ENCODE measurements at places on chromosomes 5 and 9. TPM values are rescaled to one million over a fixed set of nuclear protein-coding genes. Genes with fewer than 3 reads are reported as not detected.

GRCh38 chr9:36499174-36499890 is 73.4 kb upstream of the MELK start:
- H3K36me3 ChIP-seq, result peaks cover 3% of the 10 kb centered on the region
- no peak overlapping the region for H3K27ac ChIP-seq
- H3K27me3 ChIP-seq, result no peaks in the 10 kb centered on the region
- DNase-seq, result no peak
- peaks cover 36% of the 10 kb centered on the region for H3K4me1 ChIP-seq

DNA sequence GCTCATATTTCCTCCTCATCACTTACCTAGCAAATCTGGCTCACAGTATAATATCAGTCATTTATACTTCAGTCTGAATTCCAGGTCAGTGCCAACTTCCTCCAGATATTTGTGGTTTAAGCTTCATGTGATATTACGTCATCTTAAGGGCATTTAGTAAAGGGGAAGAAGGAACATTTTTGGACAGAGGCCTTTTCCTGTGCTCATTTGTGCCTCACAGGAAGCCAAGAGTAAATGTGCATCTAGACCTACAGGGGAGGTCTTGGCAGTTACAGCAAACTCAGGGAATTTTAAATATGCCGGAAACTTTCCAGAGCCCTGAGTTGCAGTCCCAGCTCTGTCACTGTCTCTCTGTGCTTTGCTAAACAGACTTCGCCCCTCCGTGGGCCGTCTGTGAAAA is 12.3 kb upstream of the KCNIP1 start:
- peaks cover 12% of the 10 kb centered on the region for H3K27me3 ChIP-seq
- no peaks in the 10 kb centered on the region for H3K36me3 ChIP-seq
- no peak overlapping the region for H3K27ac ChIP-seq
- H3K4me1 ChIP-seq, result no peaks in the 10 kb centered on the region

WWC1 gene
- not detected for total RNA-seq

CACFD1 gene
- 1.3 TPM for total RNA-seq

NDUFS6 gene
- total RNA-seq, result 36.7 TPM

SPAG8 gene
- total RNA-seq, result 1.3 TPM

DNA sequence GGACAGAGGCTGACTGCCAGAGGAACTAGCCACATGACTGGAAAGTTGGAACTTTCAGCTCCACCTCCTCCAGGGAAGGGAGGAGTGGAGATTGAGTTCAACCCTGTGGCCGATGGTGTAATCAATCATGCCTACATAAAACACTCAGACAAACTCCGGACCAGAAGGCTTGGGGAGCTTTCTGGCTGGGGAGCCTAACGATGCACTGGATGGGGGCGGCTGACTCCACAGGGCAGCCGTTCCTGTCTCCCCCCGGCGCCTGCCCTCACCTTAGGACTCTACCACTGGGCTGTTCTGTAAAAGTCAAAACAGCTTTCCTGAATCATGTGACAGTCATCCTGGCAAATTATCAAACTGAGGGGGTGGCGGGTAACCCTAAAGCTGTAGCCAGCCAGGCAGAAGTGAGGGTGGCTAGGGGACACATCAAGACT is 58.0 kb downstream of the GOLM1 start:
- no peaks in the 10 kb centered on the region for H3K36me3 ChIP-seq
- no peak overlapping the region for H3K4me3 ChIP-seq
- H3K4me1 ChIP-seq, result no peaks in the 10 kb centered on the region

DNA sequence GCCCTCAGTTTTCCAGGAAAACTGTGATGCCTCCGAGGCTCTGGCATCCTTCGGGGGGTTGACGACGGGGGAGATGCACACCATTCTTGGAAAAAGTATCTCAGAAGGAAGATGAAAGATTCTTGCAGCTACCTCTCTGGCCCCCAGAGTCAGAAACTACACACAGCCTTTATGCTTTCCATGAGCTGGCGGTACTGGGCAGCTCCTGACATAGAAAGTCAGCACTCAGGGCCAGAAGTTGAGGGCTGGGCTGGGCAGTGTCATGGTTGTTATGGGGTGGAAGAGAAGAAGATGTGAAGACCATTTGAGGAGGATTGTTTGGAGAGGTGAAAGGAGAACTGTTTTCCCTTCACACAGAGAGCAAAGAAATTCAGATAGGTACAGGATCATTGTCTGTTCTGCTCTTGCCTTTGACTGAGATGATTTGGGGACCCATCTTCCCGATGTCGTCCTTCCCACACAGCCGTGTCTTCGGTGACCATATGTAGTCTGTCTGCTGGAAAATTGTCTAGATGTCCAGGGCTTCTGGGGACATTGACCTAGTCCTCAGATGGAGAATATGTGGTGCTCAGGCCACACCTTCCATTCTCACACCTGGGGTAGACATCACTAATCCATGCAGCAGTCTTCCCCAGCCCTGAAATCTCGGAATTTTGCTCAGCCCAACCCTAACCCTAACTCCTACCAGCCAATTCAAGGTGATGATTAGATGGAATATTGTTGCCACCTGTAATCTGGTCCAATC is 237.1 kb downstream of the CACNA1B start:
- H3K4me3 ChIP-seq, result no peak overlapping the region
- H3K27me3 ChIP-seq, result no peaks in the 10 kb centered on the region
- no peaks in the 10 kb centered on the region for H3K36me3 ChIP-seq
- DNase-seq, result no peak

DNA sequence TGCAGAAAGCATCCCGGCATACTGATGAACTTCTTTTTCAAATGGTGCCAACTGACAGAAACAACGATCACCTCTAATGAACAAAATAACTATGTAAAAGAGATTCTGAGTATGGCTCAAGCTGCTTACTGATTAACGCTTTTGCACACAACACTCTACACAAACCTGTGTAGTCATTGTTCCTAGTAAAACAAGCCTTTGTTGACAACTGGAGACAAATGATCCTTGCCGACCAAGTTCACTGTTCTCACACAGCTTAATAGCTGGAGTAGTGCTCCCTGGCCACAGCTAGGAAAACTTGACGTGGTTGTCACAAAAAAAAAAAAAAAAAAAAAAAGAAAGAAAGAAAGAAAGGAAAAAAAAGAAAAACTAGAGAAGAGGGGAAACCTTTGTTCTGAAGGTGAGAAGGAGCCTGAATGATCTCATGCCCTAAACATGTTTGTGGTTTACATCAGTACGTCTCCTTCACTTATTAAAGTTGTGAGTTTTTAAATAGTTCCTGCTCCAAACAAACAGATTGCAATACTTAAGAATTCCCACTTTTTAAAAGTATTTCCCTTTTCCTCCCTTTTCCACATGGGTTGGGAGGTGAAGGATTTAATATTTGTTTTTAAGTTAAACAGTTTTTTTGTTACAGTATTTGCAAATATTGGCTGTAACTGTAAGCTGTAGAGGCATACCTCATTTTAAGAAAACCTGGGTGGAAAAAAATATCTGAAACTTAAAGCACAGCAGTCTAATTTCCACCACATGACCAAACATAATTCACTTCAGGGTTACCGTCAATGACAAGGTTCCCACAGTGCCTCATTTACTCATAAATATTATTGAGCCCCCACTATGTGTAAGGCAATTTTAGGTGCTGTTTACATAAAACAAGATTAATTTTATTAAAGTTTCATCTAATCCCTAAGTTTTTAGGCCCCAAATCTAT is 63.7 kb downstream of the GLIS3 start:
- no peaks in the 10 kb centered on the region for H3K36me3 ChIP-seq
- no peak overlapping the region for H3K4me3 ChIP-seq
- H3K4me1 ChIP-seq, result peaks cover 12% of the 10 kb centered on the region
- DNase-seq, result no peak
- H3K27ac ChIP-seq, result no peak overlapping the region
- H3K27me3 ChIP-seq, result no peaks in the 10 kb centered on the region

GRCh38 chr9:9061627-9062026 is 1262.0 kb upstream of the DMAC1 start:
- H3K27me3 ChIP-seq, result no peaks in the 10 kb centered on the region
- no peak overlapping the region for H3K27ac ChIP-seq
- no peak for DNase-seq
- H3K4me3 ChIP-seq, result no peak overlapping the region
- H3K4me1 ChIP-seq, result no peaks in the 10 kb centered on the region

TAF11L10 gene
- total RNA-seq, result not detected

TCERG1 gene
- total RNA-seq, result 86.5 TPM

ACER2 gene
- 1.7 TPM for total RNA-seq

GRCh38 chr5:14040542-14040941 is 96.1 kb upstream of the DNAH5 start:
- no peak overlapping the region for H3K27ac ChIP-seq
- no peak for DNase-seq
- H3K4me3 ChIP-seq, result no peak overlapping the region
- H3K4me1 ChIP-seq, result no peaks in the 10 kb centered on the region
- peaks cover 4% of the 10 kb centered on the region for H3K27me3 ChIP-seq

DNA sequence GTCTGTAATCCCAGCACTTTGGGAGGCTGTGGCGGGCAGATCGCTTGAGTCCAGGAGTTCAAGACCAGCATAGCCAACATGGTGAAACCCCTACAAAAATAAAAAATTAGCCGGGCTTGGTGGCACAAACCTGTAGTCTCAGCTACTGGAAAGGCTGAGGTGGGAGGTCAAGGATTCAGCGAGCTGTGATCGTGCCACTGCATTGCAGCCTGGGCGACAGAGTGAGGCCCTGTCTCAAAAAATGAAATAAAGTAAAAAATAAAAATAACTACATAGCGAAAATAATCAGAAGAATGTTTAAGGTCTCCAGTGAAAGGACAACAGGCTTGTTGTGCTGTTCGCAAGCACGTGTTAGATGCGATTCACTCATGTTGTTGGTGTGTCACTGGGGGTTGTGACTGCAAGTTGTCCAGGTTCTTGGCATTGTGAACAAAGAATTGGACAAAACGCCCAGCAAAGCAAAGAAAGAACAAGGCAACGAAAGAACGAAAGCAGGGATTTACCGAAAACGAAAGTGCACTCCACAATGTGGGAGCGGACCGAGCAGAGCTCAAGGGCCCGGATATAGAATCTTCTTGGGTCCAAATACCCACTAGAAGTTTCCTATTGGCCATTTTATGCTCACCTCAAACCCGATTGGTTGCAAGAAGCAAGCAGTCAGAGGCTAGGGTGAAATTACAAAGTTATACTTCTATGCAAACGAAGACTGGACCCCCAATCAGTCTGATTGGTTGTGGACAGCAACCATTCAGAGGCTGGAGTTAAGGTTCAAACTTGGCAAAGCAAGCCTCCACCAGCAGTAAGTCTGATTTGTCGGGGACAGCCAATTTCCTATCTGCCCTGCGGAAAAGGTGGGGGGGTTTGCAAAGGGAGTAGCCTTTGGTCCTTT is 844 bp upstream of the MCCC2 start:
- H3K27me3 ChIP-seq, result no peaks in the 10 kb centered on the region
- peaks cover 19% of the 10 kb centered on the region for H3K36me3 ChIP-seq
- H3K4me1 ChIP-seq, result peaks cover 37% of the 10 kb centered on the region
- peak; percentile 30 for DNase-seq
- peak overlapping the region; percentile 94 for H3K4me3 ChIP-seq

- H3K36me3 ChIP-seq, result peaks cover 15% of the 10 kb centered on the region
- H3K4me3 ChIP-seq, result no peak overlapping the region
- H3K27ac ChIP-seq, result no peak overlapping the region
- H3K4me1 ChIP-seq, result peaks cover 25% of the 10 kb centered on the region
Observed at GRCh38 chr9:130073373-130073772, 19.7 kb downstream of the GPR107 start.

- H3K27ac ChIP-seq, result no peak overlapping the region
- no peak for DNase-seq
- H3K36me3 ChIP-seq, result no peaks in the 10 kb centered on the region
- H3K27me3 ChIP-seq, result peaks cover 4% of the 10 kb centered on the region
- no peaks in the 10 kb centered on the region for H3K4me1 ChIP-seq
Observed at GRCh38 chr9:27414220-27414761, 109.8 kb upstream of the IFNK start.

DNA sequence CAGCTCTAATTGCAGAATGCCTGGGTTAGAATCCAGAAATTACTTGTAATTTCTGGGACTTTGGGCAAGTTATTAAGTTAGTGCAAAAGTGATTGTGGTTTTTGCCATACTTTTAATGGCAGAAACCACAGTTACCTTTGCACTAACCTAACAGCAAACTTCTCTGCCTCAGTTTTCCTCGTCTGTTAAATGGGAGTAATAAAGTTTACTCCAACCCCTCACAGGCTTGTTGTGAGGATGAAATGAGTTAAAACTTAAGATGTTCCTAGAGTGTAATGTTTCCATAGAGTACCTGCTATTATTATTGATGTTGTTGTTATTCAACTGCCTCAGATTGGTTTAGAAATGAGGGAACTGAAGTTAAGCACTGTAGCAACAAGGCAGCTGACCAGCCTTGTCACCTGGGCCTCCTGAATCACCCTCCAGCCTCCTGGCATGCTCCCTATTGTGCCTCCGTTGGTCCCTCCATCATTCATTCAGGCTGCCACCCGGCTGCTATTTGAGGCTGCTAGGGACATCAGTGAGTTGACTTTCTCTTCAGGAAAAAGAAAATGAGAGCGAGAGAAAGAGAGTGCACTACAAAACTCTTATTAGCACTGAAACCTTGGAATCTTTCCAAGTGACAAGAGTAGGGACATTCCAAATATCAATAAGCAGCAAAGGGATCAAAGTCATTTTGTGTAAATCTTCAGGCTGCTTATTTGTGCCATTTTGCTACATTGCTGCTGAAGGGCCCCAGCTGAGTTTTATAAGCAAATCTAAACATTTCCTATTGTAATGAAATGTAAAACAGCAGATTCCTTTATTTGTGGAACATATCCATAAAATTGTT is 66.5 kb upstream of the TTC23L start:
- H3K4me3 ChIP-seq, result no peak overlapping the region
- no peak for DNase-seq
- H3K27ac ChIP-seq, result no peak overlapping the region
- H3K27me3 ChIP-seq, result no peaks in the 10 kb centered on the region
- no peaks in the 10 kb centered on the region for H3K36me3 ChIP-seq
- H3K4me1 ChIP-seq, result no peaks in the 10 kb centered on the region

PCDHB4 gene
- total RNA-seq, result not detected

FCN1 gene
- total RNA-seq, result not detected

UHRF2 gene
- 68.6 TPM for total RNA-seq

F12 gene
- 3.2 TPM for total RNA-seq

GRCh38 chr5:39302472-39302871 is 61.8 kb downstream of the C9 start:
- no peak for DNase-seq
- no peak overlapping the region for H3K27ac ChIP-seq
- H3K27me3 ChIP-seq, result peaks cover 8% of the 10 kb centered on the region
- H3K4me3 ChIP-seq, result no peak overlapping the region
- H3K36me3 ChIP-seq, result no peaks in the 10 kb centered on the region

GRCh38 chr5:83107692-83108420 is 30.5 kb downstream of the XRCC4 start:
- H3K27ac ChIP-seq, result no peak overlapping the region
- H3K27me3 ChIP-seq, result no peaks in the 10 kb centered on the region
- no peak for DNase-seq

SH3TC2 gene
- not detected for total RNA-seq

All from activated CD8-positive, alpha-beta T cell treated with anti-CD3 and anti-CD28 coated beads, Interleukin-2, amount 10 ng/mL, durations not matched to agents 7 days and 5 days (primary cell).